ENCODE measurements at places on chromosomes 7 and 10.

DNA sequence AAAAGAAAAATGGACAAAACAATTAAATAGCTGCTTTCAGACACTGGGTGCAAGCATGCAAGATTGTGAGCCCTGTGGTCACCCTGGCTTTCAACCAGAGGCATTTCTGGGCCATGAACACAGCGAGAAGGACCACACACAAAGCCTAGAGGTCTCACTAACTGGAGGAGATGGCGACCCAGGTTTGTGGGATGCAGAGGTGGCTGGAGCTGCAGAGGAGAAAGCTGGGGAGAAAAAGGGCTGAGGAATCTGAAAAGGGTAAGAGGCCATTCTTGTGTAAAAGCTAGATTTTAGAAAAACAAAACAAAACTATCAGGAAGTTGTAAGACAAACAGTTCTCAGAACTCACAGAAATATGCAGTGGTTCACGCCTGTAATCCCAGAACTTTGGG, 30.1 kb upstream of the PTPRN2 start:
- DNase-seq = no peak

- DNase-seq = no peak
Observed at GRCh38 chr10:14102056-14102455, 228.7 kb downstream of the FRMD4A start.

GRCh38 chr10:90571481-90572258, 286.2 kb downstream of the HTR7 start:
- DNase-seq = no peak

GRCh38 chr7:77531038-77531437, 6.1 kb upstream of the PTPN12 start:
- DNase-seq = no peak
